ENCODE measurements at places on chromosomes 5 and 9.

DNA sequence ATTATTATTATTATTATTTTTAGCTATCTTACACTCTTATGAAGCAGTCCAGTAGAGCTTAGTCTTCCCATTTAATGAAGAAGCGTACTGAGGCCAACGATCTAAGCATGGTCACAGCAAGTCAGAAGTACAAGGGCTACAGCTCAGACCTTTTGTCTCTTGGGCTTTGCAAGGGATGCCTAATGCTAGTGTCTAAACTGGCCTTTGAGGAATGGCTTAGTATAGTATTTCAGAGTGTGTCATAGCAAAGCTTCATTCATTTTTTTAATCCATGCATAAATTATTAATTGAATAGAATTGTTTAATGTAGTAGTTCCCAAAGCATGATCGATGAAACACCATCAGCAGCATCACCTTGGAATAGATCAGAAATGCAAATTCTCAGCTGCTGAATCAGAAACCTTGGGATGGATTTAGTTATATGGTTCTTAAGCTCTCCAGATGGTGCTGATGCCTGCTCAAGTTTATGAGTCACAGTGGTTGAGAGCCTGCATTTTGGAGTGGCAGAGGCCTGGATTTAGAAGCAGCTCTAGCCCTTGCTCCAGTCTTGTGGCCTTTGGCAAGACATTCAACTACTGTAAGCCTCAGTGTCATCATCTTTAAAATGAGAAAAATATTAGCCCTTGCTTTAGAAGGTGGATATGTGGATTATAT is 6.1 kb downstream of the IL12B start:
- no peak for DNase-seq

DNA sequence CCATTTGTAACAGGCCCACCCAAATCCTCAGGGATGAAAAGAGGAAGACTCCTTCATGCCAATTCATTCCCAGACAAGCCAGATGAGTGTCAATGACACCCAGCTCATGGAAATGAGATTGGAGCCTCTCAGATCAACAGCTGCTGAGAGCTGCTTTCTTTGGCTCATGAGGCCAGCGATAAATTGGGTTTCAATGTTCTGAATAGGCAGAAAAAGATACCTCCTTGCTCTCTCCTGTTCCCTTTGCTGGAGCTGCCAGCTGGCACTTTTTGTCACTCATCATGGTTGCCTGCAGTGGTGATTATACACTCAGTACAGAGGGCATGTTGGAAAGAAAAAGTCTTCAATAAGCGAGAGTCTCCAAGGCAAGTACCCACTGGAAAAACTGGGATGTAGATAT is 47.1 kb downstream of the SH3RF2 start:
- no peak for DNase-seq

DNA sequence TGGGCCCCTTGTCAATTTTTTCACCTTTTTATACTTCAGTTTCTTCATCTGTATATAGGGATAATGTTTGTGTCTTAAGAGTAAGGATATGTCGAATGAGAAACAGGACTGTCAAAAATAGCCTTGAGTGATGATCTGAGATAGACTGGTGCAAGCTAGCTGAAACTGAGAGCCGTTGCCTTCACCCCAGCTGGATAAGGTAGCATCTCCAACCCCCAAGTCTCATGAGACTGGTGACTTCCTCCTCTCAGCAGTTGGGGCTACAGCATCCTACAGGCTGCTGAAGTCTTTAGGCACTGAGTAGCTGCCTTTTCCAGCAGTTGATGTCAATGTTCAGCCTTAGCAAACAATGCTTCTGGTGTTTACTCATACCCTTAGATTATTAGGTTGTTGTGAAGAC is 330.2 kb downstream of the OSTF1 start:
- no peak for DNase-seq

GRCh38 chr5:151448038-151448985 is 909 bp downstream of the SLC36A1 start:
- DNase-seq: no peak

DNA sequence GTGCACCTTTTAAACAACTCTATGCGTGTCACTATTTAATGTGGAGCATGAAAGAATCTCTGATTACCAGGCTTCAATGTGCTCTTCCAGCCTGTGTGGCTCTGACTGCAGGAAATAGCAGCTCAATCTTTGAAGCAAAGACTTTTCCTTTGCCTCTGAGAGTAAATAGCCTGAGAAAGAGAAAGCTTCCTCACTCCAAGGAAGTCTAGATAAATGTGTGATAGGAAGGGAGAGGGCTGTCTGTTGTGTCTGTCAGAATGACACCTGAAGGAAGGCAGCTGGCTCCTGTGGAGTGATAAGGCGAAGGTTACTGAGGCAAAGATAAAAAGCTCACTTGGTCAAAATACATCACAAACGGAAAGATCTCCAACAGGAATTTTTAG is 205.3 kb upstream of the HAPLN1 start:
- DNase-seq: no peak

DNA sequence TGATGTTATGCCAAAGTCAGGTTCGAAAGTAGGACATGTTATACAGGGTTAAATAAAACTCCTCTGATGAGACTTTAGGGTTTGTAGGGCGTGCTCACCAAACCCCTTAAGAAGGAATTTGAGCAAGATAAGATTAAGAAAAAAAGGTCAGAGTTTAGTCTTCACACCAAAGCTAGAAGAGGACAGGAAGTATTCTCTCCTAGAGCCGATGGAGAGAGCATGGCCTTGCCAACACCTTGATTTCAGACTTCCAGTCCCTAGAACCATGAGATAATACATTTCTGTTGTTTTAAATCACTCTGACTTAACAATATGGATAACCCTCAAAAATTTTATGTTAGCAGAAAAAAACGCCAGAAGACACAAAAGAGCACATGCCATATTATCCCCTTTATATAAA is 16.3 kb upstream of the PLCXD3 start:
- no peak for DNase-seq

- no peak for DNase-seq
These were observed 74.2 kb upstream of the GRAMD2B start for GRCh38 chr5:126348855-126349635.

GRCh38 chr9:135221951-135222631 is 134.6 kb downstream of the OLFM1 start:
- DNase-seq: no peak

DNA sequence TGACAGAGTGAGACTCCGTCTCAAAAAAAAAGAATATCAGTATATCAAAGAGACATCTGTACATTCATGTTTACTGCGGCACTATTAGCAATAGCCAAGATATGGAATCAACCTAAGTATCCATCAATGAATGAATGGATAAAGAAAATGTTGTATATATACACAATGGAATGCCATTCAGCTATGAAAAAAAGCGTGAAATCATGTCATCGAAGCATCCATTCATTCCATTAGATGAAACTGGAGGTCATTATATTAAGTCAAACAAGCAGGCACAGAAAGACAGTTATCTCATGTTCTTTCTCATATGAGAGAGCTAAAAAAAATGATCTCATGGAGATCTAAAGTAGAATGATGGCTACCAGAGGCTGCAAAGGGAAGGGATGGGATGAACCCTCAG is 180.9 kb upstream of the TLX3 start:
- no peak for DNase-seq

DNA sequence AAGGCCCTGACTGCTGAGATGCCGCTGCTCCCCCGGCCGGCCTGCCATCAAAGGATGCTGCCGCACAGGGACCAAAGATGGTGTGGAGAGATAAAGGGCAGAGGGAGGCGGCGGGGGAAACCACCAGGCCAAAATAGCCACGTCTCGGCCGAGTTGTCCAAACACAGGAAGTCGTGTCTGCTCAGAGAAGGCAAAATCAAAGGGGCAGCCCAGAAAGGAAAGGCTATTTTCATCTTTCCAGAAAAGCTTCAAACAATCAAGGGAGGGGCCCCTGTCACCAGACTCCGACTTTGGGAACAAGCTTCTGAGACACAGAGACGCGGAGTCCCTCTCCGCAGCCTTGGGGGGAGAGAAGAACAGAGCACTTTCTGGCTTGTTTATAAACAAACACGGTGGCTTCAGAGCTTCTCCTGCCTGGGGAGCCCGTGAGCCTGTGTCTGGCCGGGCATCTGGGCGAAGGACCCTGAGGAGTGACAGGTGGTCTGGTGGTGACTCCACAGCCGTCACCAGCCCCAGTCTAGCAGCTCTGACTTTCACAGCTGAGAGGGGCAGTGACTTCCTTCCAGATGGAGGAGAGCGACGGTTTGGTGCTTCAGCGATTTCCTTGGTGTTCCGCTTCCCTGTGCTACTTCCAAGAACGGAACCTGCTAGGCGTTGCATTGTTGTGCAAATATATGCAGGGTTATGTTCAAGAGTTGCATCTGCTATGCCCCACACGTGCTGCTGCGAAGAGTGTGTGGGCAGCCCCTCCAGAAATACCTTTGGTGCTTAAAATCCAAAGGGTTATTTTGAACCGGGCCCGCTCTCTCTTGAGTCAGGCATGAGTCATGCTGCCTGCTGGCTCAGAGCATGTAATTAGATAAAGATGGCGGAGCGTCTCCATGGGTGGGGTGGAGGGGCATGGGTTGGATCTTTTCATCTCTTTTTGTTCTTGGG is 24.0 kb downstream of the ADAMTSL2 start:
- DNase-seq: no peak

GRCh38 chr5:171700318-171700912 is 85.2 kb upstream of the SMIM23 start:
- no peak for DNase-seq

- no peak for DNase-seq
These were observed 65.1 kb upstream of the PTCH1 start for GRCh38 chr9:95581900-95582299.

DNA sequence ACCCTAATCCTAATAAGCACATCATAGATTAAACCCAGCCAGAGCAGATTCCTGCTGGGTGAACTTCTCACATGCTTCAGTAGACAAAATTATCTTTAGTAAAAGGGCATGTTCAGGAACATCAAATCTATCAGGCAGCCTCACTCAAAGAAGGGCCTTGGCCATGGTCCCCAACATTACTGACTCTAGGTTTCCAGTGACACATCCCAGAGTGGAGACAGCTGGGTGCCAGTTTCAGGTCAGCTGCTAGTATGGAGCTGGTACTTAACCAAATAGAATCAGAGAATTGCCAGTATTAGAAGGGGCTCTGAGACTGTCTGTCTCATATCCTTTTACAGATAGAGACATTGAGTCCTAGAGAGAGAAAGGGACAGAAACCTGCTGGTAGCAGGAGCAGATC is 44.1 kb upstream of the GALNT10 start:
- no peak for DNase-seq

DNA sequence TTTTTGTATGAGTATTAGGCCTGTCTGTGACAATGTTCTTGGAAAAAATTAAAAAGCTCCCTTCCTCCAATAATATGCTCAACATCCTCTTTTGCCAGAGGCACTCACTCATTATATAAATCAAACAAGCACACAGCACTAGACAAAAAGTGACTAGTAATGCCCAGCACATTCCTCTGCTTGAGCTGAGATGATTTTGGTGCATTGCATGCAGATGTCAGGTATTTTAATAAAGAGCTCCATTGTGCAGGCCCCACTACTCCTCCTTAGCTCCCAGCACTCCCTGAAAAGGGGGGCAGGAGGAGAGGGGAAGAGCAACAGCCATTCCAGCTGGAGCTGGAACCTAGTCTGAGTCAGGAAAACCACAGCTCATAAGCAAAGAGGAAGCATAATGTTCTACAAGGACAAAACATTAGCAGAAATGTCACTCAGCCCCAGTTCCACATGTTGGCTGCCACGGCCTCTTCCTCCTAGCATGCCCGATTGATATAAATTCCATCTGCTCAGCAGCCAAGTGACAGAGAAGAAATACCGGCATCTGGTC is 348.5 kb downstream of the BNC2 start:
- DNase-seq: no peak

GRCh38 chr9:83242066-83242465 is 179.1 kb upstream of the RASEF start:
- no peak for DNase-seq

DNA sequence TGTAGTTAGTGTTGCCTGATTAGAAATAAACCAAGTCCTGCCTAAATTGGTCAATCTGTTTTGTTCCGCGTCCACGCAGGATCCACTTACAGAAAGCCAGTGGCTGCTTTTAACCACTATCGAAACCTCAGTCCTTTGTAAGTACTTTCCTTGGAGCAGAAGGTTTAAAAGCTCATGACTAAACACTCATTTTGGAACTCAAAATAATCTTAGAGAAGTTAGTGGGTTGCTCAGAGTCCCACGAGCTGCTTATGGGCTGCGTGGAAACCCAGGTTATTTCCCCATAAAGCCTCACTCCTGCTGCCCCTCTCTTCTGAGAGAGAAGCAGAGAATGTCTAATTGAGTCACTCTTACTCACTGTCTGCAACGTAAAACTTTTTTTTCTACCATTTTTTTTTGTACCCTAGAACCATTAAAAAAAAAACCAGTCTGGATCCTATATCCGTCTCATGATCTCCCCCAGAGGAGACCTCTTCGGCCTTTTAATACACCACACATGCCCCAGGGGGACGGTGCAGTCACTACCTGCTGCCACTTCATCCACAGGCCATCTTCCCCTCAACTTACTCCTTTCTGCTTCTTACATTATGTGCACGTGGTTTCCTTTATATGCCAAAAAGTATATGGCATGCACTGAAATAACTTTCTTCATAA is 7.6 kb downstream of the BASP1 start:
- no peak for DNase-seq

DNA sequence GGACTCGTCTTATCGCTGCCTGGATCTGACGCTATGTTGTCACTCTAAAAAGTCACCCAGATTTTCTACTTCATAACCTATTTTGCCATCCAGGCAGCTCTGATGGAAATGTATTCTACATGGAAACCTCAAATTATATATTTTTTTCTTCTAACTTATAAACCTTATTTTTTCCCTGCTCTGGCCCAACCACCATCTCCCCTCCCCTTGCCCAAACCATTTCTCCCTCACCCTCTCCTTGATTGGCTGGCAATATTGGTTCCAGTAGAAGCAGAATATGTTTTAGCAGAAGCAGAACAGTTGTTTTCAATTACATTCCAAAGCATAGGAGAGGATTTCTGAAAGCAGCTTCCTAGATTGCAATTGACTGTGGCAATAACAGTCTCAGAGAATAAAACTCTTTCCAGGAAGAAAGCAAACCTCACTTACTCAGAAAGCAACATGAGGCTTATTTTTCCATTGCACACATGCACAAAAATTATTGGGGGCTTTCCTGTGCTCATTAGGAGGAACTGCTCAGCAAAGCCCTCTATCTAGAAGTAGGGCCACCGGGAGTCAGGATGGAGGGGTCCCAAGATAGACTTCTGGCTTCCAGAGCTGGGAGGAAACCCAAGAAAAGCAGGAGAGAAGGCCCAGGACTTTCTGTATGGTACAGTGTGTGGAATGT is 191.8 kb downstream of the ESM1 start:
- DNase-seq: no peak

DNA sequence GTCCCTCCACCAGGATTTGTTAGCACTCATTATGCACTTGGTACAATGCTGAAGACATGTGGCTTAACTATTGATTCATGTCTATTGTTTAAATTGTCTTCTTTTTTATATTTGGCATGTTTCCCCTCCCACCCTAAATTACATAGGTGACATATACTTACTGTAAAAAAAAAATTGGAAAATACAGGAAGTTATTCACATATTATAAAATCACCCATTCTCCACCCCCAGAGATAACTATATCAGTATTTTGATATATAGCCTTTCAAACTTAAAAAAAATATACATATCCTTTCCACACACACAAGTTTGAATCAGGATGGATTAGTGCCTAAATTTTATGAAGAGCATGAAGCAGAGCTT is 87.6 kb downstream of the FGF1 start:
- no peak for DNase-seq

All from right renal pelvis (tissue), 4 donors.